ENCODE measurements at places on chromosomes 3 and 15. TPM values are rescaled to one million over a fixed set of nuclear protein-coding genes. Genes with fewer than 3 reads are reported as not detected.

DNA sequence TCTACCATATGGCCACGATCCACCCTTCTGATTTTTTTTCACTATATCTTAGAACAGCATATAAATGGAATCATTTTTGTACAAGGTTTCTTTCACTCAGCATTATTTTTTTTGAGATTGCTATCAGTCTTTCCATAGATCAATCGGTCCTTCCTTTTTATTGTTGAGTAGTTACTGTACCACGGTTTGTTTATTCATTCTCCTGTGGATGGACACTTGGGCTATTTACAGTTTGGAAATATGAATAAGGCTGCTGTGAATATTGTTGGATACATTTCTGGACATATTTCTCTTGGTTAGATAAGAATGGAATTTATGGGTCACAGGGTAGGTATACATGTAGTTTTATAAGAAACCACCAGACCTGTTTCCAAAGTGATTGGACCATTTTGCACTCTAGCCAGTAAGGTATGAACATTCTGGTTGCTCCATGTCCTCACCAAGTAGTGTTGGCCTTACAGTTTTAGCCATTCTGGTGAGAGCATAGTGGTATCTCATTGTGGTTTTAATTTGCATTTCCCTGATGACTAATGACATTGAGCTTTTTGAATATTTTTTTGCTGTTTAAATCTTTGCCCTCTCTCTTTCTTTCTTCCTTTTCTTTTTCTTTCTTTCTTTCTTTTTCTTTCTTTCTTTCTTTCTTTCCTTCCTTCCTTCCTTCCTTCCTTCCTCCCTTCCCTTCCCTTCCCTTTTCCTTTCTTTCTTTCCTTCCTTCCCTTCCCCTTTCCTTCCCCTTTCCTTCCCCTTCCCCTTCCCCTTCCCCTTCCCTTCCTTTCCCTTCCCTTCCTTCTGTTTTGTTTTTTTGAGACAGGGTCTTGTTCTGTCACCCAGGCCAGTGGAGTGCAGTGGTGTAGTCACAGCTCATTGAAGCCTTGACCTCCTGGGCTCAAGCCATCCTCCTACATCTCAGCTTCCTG is 49.2 kb downstream of the LRRK1 start:
- DNase-seq: peak; percentile 70

Gene CHAC1
- 26.0 TPM for total RNA-seq

DNA sequence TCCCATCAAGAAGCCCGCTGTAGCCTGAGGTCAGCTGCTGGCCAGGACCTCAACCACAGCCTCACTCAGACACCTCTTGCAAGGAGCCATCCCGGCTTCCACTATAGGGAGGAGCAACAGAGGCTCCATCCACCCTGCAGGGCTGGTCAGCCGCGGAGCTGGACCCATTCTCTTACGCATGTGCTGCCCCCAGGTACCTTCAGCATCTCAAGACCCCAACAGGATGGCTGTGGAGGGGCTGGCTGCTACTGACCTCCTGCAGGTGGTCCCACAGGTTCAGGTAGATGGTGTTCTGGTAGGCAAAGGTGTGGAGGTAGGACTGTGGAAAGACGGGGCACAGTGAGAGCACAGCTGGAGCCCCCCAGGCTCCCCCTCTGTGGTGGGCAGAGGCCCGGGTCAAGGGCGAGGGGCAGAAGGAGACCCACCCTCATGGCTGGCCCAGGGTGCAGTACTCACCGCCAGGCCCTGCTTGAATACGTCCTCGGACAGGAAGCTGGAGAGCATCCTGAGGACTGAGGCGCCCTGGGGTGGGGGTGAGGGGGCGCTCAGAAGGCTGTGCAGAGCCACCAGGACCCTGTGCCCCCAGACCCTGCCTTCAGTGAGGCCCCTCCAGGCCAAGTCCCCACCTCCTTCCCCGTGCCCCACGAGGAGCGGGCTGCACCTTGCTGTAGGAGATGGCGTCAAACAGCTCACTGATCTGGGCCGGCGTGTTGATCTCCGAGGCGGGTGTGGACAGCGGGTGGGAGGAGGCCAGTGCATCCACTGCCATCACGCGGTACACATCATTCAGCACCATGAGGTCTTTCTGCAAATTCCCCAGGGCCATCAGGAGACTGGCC is 11.4 kb downstream of the ANPEP start:
- no peak for DNase-seq

- no peak for DNase-seq
Measured at GRCh38 chr3:134161898-134162615, 88.6 kb downstream of the RYK start.

DNA sequence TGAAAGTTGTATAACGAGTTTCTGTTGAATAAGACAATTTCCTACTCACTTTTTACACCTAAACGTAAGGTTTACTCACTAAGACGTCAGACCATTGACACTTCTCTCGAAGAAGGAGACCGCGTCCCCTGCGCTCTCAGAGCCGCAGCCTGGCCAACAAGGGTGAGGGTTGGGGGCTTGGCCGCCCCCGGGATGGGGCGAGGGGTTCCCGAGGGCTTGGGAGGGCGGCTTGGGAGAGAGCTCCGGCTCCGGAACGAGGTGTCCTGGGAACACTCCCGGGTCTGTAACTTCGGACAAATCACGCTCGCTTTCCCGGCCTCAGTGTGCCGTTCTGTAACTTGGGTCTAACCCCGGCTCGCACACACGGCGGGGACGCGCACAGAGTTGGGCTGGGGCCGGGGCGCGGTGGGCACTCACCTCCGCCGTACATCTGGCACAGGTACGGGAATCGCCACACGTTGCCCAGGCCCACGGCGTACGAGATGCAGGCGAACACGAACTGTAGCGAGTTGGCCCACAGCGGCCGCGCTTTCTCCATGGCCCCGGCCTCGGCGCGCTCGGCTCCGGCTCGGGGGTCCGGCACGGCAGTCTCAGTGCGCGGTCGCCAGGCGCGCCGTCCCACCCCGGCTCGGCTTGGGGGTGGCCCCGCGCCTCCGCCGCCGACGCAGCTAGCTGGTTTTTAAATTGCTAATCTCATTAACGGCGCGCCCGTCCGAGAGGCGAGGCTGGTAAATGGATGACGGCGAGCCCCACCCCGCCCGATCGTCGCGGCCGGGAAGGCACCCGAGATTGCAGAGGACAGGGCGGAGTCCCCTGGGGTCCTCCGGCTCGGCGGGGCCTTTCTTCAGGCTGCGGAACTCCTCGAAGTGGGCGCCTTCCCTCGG is at the start of gene SLC6A20:
SLC6A20 (minus strand) TSS at position 655 of the 884 bp plus-strand sequence; CDS start at position 538, 117 bp downstream.
- no peak for DNase-seq

GRCh38 chr3:182766099-182766498 is 27.2 kb upstream of the ATP11B start:
- DNase-seq: no peak

DNA sequence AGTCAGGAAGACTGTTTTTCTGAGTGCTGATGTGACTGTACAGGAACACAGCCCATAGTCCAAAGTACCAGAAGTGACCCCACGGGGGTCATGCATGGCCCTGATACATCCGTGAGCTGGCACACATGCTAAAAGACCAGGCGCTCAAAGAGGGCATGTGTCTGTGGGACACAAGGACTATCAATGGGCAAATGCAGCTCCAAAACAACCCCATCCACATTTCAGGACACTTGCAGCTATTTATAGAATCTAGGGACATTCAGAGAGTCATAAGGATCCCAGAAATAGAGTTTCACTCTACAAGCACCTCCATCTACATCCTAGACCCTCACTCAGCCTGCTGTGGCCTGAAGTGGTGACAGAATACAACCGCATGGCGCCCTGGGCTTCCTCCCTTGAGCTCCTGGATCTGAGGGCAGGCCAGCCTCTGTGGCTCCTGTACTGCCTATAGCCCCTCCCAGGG is 17.0 kb downstream of the SLC25A20 start:
- no peak for DNase-seq

Gene SERF2
- total RNA-seq: 1,189 TPM

DNA sequence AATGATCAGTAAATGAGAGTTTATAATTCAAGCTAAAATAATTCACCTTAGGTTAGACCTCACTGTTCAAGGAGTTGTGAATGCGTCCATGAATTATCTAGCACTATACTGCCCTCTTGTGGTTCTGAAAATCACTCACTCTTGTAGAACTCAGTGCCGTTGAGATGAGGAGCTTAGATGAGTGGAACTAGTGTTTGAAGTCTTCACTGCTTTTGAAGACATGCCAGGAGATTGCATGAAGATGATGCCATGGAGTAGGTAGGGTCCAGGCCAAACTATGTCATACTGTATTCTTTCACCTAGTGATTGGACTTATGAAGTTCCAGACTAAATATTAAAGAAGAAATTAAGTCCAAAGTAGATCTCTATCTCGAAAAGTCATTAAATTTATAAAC is 28.8 kb downstream of the LYSMD4 start:
- DNase-seq: peak; percentile 84

Gene CDHR4
- total RNA-seq: not detected

GRCh38 chr3:168077091-168077490 is 18.6 kb downstream of the GOLIM4 start:
- DNase-seq: peak; percentile 63

DNA sequence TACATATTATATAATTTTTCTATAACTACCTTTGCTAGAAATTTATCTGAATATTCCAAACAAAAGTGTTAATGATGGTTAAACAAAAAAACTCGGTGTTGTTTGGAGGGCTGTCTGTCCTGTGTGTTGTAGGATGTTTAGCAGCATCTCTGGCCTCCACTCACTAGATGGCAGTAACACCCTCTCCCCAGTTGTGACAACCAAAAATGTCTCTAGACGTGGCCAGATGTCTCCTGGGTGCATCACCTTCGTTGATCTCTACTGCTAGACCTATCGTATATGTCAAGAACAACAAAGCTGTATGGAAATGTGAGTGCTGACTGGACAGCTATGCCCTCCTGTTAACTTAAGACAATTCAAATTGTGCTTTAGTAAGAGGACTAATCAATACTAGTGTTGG is 14.1 kb downstream of the ANKRD34C start:
- DNase-seq: no peak

Gene ILDR1
- not detected for total RNA-seq

GRCh38 chr3:18027161-18027939 is 284.9 kb upstream of the TBC1D5 start:
- no peak for DNase-seq

Gene RAB6B
- 2.0 TPM for total RNA-seq

DNA sequence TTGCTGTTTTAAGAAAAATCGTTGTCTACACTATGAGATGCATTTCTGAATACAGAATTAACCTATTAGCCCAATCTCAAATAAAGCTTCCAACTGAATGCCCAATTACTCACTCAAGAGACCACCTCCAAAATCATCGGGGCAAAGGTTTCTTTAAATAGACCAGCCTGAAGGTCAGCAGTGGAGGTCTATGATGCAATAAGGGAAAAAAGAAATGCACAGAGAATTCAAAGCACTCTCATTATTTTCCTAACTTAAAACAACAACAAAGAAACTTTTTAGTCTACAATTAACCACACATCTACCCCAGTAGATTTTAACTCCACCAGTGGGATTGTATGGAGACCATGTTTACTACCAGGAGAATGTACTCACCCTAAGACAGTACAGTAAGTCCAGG is 657.7 kb upstream of the CCDC54 start:
- DNase-seq: no peak

DNA sequence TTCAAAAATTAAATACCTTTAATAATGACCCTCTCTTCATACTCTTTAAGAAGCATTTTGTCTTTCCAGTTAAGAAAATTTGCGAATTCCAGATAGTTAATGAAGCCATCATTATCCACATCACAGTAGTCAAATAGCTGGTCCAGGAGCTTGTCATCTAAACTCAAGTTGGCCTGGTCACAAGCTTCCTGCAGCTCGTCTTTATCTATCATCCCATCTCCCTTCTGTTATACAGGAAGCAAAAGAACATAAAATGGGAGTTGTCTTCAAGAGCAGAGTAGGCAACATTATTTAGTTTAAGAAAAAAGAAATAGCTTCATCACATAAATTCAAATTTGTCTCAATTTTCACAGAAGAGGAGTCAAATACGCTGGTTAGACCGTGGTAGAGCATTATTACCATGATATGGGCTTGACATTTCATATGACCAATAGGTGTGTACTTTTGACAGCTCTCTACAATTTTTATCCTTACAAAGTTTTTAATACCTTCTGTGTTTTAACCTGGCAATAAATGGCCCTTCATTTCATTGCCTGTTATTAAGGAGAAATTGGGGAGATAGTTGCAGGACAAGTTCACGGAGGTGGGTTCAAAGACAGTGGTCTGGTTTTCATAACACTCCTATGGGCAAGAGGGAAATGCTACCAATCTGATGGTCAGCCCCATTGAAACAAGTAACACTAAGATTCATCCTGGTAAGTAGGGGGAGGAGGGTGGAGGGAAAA is 45.4 kb downstream of the EFHB start:
- DNase-seq: no peak

DNA sequence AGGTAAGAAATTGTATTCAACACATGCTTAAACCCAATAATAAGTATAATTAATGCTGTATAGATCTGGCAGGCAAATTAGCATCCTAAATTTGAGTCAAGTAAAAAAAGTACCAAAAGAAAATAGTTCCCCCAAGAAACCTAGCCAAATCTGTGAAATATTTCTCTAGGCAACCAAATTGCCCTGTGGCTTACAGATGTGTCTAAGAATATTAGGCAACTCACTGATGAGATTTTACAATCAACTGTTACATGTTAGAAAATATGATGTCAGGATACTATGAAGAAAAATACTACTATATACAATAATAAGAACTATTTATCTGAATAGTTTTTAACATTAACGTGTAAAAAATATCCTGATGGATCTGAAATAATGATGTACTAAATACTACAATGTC is 397.1 kb downstream of the TIGIT start:
- no peak for DNase-seq

Gene GOLGA6D
- not detected for total RNA-seq

Gene HCN4
- not detected for total RNA-seq

Gene PCLAF
- 67.2 TPM for total RNA-seq

DNA sequence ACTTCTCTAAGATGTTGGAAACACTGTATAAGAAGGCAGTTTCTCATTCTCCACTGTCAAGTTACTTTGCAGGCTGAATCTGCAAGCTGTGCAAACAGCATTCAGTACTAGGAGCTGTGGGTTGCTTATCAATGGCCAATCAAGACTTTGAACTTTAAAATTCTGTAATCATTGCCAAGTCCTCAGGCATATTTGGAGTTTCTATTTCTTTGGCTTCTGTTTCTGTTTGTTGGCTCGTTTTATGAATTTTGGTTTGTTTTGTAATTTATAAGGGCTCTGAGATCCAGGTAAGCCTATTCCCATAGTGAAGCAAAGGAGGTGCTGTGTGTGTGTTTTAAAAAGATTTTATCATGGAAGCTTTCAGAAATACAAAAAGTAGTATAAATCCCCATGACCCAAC is 32.1 kb downstream of the TLNRD1 start:
- no peak for DNase-seq

Gene SLCO2A1
- total RNA-seq: not detected

DNA sequence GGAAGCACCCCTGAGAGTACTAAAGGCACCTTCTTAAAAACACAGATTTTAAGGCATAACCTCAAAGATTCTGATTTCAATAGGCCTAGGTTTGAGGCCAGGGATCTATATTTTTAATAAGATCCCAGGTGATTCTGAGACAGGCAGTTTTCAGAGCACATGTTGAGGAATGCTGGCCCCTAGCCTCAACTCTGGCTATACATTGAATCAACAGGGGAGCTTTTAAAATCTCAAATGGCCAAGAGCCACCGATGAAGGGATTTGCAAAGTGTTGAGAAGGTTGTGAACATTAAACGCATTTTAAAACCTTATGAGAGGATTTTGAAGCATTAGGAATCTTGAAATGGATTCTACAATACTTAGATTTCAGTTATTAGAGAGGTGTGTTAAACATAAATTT is 268.8 kb upstream of the ARHGEF26 start:
- DNase-seq: no peak

Gene EPHB1
- total RNA-seq: 1.1 TPM

GRCh38 chr3:42780892-42781700 is 8.0 kb upstream of the CCDC13 start:
- peak; percentile 70 for DNase-seq

- no peak for DNase-seq
Measured at GRCh38 chr3:172856795-172857742, 106.5 kb downstream of the ECT2 start.

GRCh38 chr3:55571913-55572312 is 84.8 kb upstream of the WNT5A start:
- DNase-seq: no peak

All from HFFc6 (cell line).